RCC 7860 (cell line): ENCODE measurements at places on chromosomes 13 and 19.

DNA sequence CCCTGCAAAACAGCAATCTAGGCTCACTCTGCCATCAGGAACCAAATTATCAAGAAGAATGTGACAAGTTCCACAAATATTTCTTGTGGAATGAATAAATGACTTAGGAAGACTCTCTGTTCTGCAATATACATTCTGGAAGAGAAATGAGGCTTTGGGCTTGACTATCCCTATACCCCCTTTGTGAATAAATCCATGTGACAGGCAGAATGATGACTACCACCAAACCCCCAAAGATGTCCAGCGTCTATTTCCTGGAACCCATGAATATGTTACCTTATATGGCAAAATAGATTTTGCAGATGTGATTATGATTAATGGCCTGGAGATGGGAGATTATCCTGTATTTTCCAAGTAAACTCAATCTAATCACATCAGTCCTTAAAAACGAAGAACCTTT, 139.3 kb downstream of the ENOX1 start:
- DNase-seq = no peak

DNA sequence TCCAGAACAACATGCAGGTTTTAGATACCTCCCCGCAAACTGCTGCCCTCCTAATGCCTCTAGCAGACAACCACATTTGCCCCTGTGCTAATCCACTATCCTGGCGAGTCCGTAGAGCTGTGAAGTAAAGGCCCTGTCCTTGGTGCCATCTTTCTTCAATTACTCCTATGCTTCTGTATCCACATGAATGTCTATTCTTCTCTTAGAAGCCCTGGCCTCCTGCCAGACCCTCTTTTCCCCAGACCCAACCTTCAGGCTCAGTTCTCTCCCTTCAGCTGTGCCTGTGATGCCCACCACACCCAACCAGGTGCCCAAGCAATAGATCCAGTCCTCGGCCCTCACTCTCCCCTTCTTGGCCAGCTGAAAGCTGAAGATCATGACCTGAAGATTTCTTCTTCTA, 31.1 kb upstream of the ZNF599 start:
- no peak for DNase-seq

- DNase-seq = peak; percentile 57
Measured at GRCh38 chr13:21240586-21240985, 64.1 kb downstream of the MRPL57 start.

DNA sequence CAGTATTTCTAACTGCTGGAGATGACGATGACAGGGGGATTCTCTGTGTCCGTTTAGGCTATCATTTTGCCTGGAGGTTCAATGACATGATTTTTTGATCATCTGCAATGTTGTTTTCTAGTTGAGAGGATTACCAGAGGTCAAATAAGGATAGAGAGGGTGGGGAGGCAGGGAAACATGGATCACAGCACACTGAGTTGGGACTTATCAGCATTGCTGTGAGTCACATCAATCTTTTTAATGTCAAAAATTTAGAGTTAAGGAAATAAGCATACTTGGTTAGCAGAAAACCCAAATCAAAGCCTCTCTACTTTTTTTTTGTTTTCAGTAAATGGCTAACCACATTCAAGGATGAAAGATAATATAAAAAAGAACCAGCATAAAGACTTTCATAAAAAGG, 43.0 kb upstream of the CSNK1A1L start:
- DNase-seq = no peak

DNA sequence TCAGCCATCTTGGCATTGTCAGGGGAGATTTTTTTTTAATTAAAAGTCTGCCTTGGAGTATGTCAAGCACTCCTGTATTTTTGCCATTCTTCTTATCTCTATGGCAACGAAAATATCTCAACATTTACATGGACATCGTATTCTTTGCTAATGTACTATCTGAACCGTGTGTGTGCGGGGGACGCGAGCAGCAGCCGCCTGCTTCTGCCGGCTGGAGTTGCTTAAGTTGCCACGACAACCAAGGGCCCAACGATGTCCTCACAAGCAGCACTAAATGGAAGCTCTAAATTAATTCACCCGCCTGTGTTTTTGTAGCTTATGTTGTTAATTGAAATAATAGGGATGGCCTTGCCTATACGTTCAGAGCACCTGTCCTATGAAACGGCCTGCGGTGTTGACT, 309.5 kb downstream of the TEX29 start:
- no peak for DNase-seq

DNA sequence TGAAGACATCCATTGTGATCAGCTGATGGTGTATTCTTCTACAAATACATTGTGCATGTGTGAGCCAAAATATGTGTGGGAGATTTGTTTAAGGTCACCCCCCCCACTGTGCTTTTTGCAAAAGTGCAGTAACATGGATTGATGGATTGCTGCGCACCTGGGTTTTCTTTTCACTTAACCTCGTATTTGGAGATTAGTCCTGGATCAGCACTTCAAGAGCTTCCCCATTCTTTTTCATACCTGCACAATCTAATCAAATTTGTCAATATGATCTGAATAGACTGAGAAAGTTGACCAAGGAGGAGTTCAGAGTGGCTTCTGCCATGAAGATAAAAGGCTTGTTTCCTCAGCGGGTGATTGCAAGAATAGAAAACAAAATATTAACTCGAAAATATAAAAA, 23.7 kb downstream of the NAA16 start:
- no peak for DNase-seq

- no peak for DNase-seq
Measured at GRCh38 chr13:20921572-20921971, 19.0 kb upstream of the XPO4 start.

GRCh38 chr13:28346154-28346553, 148.8 kb downstream of the FLT1 start:
- DNase-seq = no peak

- DNase-seq = no peak
Measured at GRCh38 chr13:103430368-103430767, 364.2 kb upstream of the SLC10A2 start.

GRCh38 chr19:13366529-13367143, 139.6 kb downstream of the CACNA1A start:
- DNase-seq = peak; percentile 37

GRCh38 chr13:46855166-46855565, 41.7 kb downstream of the HTR2A start:
- no peak for DNase-seq

DNA sequence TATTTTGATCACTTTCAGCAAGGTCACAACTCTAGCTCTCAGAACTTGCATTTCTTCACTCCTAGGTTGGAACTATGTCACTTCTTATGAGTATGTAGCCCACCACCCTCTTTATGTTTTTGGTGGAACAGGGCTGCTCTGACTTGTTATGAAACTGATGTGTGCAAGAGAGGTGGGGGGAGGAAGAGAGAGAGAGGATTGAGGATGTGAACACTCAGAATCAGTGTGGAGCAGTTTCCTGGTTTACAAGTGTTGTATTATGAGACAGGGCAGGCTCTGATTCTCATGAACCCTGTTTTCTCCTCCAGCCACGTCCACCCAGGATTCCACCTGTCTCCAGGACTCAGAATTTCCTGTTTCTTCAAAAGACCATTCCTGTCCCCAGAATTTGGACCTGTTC, 16.1 kb downstream of the ZNF317 start:
- no peak for DNase-seq

DNA sequence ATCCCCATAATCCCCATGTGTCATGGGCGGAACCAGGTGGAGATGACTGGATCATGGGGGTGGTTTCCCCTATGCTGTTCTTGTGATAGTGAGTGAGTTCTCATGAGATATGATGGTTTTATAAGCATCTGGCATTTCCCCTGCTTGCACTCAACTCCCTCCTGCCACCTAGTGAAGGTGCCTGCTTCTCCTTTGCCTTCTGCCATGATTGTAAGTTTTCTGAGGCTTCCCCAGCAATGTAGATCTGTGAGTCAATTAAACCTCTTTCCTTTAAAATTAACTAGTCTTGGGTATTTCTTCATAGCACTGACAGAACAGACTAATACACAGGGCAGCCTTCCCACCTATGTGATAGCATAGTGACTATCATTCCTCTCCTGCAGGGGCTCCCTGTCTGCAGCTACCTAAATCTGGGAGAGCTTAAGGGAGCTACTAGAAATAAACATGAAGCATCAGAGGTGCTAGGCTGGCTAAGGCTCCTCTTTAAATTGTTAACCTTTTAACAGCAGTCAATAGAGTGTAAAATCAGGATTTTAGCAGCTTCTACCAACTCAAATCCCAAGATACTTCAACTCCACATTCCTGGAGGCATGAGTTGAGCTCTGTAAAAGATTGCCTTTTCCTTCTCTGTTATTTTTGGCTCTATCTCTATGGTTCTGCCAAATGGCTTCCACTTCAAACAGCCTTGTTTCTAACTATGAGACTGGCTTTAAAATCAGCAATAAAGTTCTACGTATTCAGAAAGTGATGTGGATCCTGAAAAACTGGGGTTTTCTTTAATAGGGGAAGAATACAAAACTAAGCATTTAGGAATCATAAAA, 112.3 kb downstream of the VWA8 start:
- DNase-seq = no peak

- DNase-seq = no peak
Measured at GRCh38 chr19:50909240-50910070, 1.7 kb downstream of the KLK4 start.

DNA sequence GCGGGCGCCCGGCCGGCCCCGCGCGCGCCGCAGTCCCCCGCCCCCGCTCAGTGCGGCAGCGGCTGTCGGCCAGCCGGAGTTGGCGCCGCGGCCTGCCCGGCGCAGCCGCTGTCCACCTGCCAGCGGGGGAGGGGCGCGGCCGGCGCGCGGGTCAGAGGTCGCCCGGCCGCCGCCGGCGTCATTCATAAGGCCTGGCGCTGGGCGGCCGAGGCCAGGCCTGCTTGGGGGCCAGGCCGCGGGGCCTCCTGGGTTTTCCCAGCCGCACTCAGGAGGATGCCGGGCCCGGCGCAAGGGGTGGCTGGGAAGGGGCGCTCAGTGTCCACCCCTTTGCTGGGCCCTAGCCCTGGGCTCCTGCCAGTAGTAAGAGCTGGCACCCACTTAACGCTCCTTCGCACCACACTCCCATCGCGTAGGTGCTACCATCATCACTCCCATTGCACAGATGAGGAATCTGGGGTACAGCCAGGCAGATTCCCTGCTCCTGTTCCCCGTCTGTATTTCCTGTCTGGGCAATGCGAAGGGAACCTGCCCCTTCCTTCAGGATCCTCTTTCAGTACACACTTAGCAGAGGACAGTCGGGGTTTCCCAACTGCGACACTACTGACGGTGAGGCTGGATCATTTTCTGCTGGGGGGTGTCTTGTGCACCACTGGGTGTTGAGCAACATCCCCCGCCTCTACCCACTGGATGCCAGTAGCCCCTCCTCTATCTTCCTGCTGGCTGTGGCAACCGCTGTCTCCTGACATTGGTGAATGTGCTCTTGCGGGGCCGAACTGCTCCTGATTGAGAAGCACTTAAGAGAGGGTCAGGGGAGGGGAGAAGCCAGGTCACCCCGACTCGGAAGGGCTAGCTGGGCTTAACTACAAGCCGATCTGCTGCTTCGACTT, 846 bp upstream of the PRKACA start:
- DNase-seq = peak; percentile 21

- DNase-seq = no peak
Measured at GRCh38 chr13:106186366-106187030, 349.0 kb downstream of the EFNB2 start.

GRCh38 chr13:33108620-33109019, 92.4 kb downstream of the KL start:
- DNase-seq = no peak

- no peak for DNase-seq
Measured at GRCh38 chr19:4640247-4641000, 1.1 kb downstream of the TNFAIP8L1 start.

DNA sequence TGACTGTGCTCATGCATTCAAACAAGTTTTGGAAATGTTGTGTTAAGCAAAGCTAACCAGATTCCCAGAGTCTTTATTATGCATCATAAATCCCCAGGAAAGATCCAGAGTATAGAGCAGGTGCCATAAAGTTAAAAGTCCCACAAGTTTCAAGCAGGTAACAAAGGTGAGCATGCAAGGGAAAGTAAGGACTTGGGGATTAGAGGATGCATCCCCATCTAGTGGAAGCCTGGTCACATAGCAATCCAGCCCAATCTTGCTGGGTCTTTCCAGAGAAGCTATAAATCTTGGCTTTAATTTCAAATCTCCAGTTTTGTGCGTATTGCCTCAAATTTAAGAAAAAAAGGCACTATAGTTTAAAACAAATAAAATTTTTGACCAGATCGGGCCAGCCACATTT, 72.7 kb downstream of the ZNF254 start:
- no peak for DNase-seq

DNA sequence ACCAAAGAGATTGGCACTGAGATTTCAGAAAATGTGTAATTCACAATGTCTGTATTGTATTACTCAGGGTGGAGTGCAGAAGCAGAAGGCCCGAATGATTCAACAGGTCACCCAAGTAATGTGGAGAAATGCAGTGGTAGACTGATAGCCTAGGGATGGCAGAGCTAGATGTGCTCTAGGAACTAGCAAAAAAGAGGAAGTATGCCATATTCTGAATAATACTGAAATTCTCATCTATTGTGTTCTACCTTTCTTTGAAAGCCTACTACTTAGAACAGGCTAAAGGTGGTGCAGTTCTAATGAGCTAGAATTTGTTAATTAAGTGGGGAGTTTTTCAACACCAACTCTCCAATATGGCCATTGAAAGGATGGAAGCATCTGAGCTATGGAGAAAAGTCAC, 1449.8 kb upstream of the MIR17HG start:
- DNase-seq = no peak

- DNase-seq = no peak
Measured at GRCh38 chr13:40145139-40145538, 489.7 kb downstream of the COG6 start.

GRCh38 chr19:51135004-51135403, 7.1 kb upstream of the SIGLEC7 start:
- DNase-seq = no peak

GRCh38 chr13:41284512-41285288, 21.3 kb upstream of the MTRF1 start:
- peak; percentile 77 for DNase-seq

DNA sequence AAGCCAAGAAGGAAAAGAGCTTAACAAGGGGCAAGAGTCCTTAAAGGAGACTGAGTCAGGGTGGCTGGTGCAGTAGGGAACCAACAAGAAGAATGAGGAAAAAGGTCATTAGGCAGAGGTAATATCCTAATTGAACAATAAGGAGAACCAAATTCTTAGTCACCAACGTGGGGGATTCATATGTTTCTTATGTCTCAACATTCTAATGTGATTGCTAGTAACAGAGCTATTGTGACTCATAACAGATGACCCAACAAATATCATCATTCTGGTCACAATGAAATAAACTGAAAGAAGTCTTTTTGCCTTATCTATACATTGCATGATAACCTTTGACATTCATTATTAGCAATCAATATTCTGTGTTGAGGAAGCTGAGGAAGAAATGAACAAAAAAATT, 101.6 kb downstream of the RAP2A start:
- no peak for DNase-seq

GRCh38 chr19:46181388-46181779, 33.3 kb downstream of the IGFL2 start:
- no peak for DNase-seq
